SJCRH30 (cell line): ENCODE measurements at places on chromosomes 7 and 10.
A peak's percentile ranks its signal among the peaks of the same experiment; 100 is the strongest.

DNA sequence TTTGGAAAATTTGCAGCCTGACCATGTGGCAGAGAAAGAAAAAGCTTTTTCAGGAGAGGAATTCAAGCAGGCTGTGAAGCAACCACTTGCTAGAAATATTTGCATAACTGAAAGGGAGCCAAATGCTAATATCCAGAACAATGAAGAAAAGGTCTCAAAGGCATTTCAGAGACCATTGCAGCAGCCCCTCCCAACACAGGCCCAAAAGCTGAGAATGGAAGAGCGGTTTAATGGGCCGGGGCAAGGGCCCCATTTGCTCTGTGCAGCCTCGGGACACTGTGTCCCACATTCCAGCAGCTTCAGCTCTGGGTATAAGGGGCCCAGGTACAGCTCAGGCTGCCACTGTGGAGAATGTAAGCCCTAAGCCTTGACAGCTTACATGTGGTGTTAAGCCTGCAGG lies 918.1 kb upstream of the POT1 start:
- H3K4me3 ChIP-seq = no peak overlapping the region
- no peak overlapping the region for H3K27ac ChIP-seq
- H3K36me3 ChIP-seq = no peaks in the 10 kb centered on the region
- no peaks in the 10 kb centered on the region for H3K4me1 ChIP-seq
- no peak for DNase-seq

DNA sequence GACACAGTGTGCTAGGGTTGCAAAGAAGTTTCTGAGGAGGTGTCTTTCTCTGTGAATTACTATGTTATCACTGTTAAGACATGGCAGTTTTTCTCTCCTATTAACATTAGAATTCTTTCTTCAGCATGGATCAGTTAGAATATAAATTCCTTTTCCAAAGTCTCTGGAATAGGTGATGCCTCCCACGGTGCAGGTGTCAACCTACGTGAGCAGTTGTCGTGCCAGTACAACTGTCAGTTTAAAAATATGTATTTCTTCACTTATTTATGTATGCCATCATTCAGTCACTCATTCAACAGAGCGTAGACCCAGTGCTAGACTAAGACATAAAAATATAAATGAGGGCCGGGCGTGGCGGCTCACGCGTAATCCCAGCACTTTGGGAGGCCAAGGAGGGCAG lies 83.5 kb downstream of the TACC2 start:
- H3K27ac ChIP-seq = no peak overlapping the region
- H3K27me3 ChIP-seq = no peaks in the 10 kb centered on the region
- no peak for DNase-seq
- H3K4me3 ChIP-seq = no peak overlapping the region

GRCh38 chr7:45211066-45211465 lies 53.5 kb downstream of the RAMP3 start:
- H3K27ac ChIP-seq = no peak overlapping the region
- no peaks in the 10 kb centered on the region for H3K36me3 ChIP-seq
- DNase-seq = no peak
- no peaks in the 10 kb centered on the region for H3K4me1 ChIP-seq
- no peak overlapping the region for H3K4me3 ChIP-seq

DNA sequence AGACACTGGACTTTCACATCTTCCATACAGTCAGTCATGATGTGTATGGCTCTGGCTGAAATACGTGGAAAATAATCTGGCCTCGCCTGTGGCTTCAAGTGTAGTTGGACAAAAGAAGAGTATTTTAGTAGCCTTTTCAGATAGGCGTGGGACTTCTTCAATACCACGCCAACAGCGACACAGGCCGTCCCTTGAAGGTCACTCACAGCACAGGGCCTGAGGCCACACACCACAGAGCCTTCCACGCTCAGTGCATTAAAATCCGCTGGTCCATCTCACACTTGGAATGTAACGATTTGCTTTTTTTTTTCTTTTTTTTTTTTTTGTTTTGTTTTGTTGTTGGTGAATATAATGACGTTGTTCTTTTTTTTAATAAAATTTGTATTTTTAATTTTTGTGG lies 51.8 kb upstream of the SUN1 start:
- no peak for DNase-seq
- no peaks in the 10 kb centered on the region for H3K27me3 ChIP-seq
- no peak overlapping the region for H3K4me3 ChIP-seq
- H3K36me3 ChIP-seq = peaks cover 4% of the 10 kb centered on the region; the same call in 1 of the 2 replicates

DNA sequence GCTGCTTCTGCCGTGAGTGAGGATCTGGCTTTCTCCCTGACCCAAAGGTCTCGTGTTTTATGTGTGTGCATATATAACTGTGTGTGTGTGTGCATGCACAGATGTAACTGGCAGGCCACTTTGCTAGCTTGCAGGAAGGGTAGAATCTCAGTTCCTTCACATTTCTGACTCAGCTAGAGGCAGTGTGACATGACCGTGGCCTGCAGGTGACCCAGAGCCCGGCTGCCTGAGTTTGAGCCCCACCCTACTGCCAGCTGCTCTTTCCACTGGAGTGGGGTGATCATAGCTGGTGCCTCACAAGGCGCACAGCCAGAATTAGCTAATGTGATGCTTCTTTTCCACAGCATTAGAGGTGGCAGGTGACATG lies 9.3 kb upstream of the MYL7 start:
- peak; percentile 47 for DNase-seq
- H3K27me3 ChIP-seq = no peaks in the 10 kb centered on the region; the same call in 1 of the 2 replicates
- H3K4me1 ChIP-seq = peaks cover 30% of the 10 kb centered on the region
- no peak overlapping the region for H3K27ac ChIP-seq
- no peak overlapping the region for H3K4me3 ChIP-seq
- no peaks in the 10 kb centered on the region for H3K36me3 ChIP-seq

GRCh38 chr7:88951826-88952225 lies 156.3 kb upstream of the TEX47 start:
- H3K27ac ChIP-seq = no peak overlapping the region
- no peaks in the 10 kb centered on the region for H3K36me3 ChIP-seq
- no peaks in the 10 kb centered on the region for H3K4me1 ChIP-seq

- no peaks in the 10 kb centered on the region for H3K36me3 ChIP-seq
- H3K27ac ChIP-seq = no peak overlapping the region
- no peak for DNase-seq
- no peak overlapping the region for H3K4me3 ChIP-seq
These were observed 401.7 kb upstream of the AUTS2 start for GRCh38 chr7:69196593-69196992.

GRCh38 chr7:30133736-30134610 lies 813 bp upstream of the MTURN start:
- H3K36me3 ChIP-seq = no peaks in the 10 kb centered on the region
- peaks cover 6% of the 10 kb centered on the region for H3K4me1 ChIP-seq
- no peak overlapping the region for H3K27ac ChIP-seq
- DNase-seq = peak; percentile 33
- no peaks in the 10 kb centered on the region for H3K27me3 ChIP-seq

- peak; percentile 20 for DNase-seq
- peak overlapping the region; percentile 40; the same call in 1 of the 2 replicates for H3K27ac ChIP-seq
- H3K4me1 ChIP-seq = peaks cover 9% of the 10 kb centered on the region
- H3K27me3 ChIP-seq = no peaks in the 10 kb centered on the region
- H3K36me3 ChIP-seq = peaks cover 17% of the 10 kb centered on the region
These were observed 73.6 kb downstream of the RHOBTB1 start for GRCh38 chr10:60870416-60870728.

DNA sequence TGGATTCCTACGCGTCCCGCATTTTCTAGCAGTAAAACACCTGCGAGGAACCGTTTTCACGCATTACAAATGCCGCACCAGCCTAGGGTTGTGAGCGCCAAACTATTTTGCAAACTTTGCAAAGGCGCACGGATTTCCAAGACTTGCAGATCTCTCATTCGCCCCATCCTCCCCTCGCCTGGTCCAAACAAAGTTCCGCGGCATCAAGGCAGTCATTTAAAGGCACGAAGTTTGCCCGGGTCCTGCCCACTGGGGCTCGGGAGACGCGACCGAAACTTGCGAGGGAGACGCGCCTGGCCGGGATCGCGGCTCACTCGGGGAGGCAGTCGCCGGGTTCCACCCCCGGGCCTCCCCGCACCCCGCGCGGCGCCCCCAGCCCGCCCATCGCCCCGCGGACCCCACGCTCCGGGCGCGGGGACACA lies 613 bp downstream of the USP6NL start:
- H3K4me3 ChIP-seq = peak overlapping the region; percentile 100
- DNase-seq = peak; percentile 45
- H3K36me3 ChIP-seq = no peaks in the 10 kb centered on the region
